ENCODE measurements at places on chromosomes 7 and 10.

DNA sequence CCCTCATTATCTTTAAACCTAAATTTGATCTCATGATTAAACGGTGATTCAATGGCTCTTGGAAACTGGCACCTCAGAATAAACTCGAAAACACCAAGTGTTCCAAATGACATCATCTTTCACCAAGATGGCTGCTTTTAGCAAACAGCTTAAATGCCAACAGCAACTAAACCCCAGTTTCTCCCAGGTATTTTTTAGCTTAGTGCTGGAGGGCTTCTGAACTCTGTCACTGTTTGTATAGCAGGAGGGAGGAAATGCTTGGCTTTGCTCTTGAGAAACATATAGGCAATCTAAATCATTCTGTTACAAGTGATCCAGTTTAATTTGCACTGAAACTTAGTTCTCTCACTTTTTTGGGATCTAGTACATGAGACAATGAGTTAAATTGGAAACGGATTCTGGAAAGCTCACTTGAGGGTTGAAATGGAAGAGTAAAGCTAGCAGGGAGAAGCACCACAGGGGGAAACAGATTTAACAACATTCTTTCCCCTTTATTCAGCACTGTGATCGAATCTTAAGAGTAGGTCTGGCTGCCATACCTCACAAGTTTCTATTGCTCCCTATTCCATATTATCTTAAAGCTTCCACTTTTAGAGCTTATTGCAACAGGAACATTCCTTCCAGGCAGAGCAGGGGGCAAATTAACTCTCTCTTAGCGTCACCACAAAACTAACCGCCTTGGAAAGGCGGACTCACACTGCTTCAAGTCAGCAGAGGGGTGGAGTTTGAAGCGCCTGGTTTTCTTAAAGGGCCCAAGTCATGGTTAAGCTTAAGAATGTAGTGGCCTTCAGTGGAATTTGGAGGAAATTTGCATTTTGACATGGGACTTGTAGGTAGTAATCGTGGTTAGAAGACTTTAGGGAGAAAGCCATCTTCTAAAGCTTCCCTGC, 1.8 kb upstream of the CCDC6 start:
- peak; percentile 53 for DNase-seq

- DNase-seq = no peak
Measured at GRCh38 chr10:77444041-77444440, 193.6 kb downstream of the KCNMA1 start.

- no peak for DNase-seq
Measured at GRCh38 chr7:131284702-131285419, 42.8 kb upstream of the MKLN1 start.

DNA sequence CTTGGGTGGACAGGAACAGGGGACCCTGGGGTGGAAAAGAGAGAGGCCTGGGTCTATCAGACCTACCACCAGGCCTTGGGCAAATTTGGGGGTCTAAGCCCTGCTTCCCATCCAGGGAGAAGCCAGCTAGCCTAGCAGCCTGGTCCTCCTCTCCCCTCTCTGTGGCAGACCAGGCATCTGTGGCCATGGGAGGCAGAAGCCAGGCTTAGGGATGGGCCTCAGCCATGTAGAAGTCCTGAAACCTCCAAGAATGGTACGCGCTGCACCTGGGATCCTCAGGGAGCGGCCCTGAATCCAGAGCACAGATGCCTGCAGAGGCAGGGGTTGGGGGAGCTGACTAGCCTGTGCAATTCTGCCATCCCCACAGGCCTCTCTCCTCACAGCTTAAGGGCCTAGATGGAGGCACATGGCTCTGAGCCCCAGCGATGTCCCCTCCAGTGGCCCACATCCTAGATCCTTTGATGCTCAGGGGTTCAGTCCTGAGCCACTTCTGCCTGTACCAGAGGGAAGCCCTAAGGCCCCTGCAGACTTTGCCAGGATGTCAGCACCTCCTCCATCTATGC, 21.2 kb downstream of the GRID1 start:
- DNase-seq = no peak

- DNase-seq = no peak
Measured at GRCh38 chr10:24414597-24414996, 205.7 kb downstream of the KIAA1217 start.

GRCh38 chr10:31994926-31995325, 61.3 kb downstream of the KIF5B start:
- DNase-seq = no peak

DNA sequence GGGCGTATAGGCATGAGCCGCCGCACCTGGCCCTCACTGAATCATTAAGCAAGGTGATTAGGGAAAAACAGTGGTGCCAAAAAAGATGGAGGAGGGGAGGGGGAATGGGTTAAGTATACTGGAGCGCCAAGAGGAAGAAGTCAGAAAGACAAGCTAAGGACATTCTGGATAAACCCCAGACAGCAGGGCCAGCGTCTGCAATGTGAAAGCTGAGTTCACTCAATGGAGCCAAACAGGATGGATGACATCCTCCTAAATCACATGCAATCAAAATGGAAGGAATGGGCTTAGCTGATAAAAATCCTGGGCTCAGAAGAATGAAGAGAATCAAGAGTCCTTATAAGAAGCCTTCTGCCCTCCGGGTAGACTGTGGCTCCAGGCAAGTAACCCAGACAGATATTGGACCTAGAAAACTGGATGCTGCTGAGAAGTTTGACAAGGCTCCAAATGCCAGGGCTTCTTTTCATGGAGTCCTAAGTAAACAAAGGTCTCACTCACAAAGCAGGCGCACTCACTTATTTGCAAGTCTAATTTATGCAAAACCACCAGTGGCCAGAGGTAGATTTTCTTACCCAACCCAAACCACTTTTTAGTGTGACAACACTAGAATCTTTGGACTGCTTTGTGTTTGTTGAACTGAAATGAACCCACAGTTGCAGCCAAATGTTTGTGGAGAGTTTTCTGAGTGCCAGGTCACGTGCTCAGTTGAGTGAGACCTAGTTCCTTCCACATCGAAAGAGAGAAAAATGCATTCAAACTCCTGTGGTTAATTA, 519.1 kb upstream of the AUTS2 start:
- no peak for DNase-seq

- no peak for DNase-seq
Measured at GRCh38 chr7:34825221-34825620, 167.2 kb downstream of the NPSR1 start.

GRCh38 chr10:62046522-62047227, 145.2 kb downstream of the ARID5B start:
- no peak for DNase-seq

DNA sequence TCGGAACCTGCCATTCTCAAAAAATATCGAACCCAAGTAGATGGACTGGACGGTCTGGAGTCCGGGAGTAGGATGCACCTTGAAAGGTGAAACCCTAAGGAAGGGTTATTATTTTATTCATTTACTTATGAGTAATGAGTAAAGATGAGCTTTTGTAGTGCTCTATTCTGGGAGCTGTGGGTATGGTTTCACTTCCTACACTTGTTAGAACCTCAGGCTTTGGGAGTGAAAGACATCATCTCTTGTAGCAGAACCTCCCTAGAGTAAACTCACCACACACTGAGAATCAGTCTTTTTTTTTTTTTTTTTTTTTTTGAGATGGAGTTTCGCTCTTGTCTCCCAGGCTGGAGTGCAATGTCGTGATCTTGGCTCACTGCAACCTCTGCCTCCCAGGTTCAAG, 389.4 kb upstream of the AUTS2 start:
- DNase-seq = no peak

GRCh38 chr10:61897671-61898434, 3.6 kb upstream of the ARID5B start:
- no peak for DNase-seq

GRCh38 chr10:61781969-61782403, 119.3 kb downstream of the CABCOCO1 start:
- DNase-seq = no peak

GRCh38 chr10:46289209-46289810, 2.5 kb downstream of the ANTXRL start:
- DNase-seq = no peak

DNA sequence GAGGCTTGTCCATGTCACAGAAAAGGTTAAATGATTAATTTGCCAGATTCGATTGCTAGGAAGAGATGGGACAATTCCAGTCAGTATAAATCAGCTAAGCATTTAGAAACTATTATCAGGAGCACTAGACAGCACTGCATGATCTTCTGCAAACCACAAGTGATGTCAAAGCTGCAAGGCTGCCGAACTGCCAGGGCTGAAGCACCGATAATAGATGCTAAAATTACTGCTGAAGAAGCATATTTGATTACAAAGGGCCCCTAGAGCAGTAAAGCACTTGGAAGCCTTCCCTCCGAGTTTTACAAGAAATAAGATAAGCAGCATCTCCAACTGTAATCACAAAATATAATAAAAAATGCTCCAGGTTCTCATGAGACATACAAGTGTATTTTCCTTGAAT, 40.6 kb downstream of the RNLS start:
- no peak for DNase-seq

GRCh38 chr10:103739039-103739764, 116.2 kb downstream of the SH3PXD2A start:
- DNase-seq = no peak

DNA sequence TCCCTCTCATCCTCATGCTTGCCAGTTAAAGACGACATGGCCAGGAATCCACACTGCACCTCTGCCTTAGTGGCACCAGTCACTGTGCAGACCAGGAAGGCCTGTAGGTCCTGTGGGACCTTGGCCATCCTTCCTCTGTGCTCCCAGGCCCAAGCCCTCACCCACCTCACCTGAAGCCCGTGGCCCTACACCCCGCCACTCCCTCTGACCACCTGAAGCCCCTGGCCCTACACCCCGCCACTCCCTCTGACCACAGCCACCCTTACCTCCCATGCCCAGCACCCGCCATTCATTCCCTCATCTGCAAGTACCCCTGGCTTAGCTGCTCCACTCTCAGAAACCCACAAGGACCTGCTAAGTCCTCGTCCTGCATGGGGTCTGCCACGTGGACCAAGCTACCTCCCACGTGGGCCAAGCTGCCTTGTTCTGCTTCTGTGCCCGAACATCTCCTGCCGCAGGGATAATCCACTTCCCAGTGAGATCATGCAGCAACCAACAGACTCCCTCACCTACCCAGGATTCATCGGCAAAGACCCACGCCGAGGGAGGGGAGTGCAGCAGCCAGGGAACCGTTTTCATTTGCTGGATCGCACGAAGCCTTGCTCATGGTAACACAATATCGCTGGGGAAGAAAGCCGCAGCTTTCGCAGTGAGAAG, 151.2 kb downstream of the TCERG1L start:
- DNase-seq = no peak

- no peak for DNase-seq
Measured at GRCh38 chr10:42969147-42969546, 107.7 kb upstream of the RET start.

GRCh38 chr7:111198255-111198654, 107.3 kb downstream of the LRRN3 start:
- DNase-seq = no peak

GRCh38 chr7:77284616-77285015, 85.0 kb upstream of the FGL2 start:
- no peak for DNase-seq

DNA sequence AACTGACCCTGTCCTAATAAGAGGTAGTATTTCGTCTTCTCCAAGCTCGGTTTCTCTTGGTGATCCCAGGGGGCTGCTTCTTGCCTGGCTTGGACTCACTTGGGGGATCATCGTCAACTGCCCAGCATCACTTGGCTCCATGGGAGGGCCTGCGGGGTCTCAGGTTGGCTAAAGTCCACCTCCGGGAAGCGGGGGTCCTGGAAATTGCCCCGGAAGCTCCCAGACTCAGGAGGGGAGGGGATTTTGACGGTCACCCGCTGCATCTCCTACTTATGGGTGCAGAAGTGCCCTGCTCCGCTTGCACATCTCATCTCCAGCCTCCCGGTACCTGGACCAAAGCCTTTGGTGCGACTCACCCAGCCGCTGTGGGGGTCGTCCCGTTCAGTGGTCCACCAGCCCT, 18.7 kb downstream of the KCNK18 start:
- DNase-seq = no peak

GRCh38 chr7:148791546-148791945, 92.5 kb downstream of the EZH2 start:
- no peak for DNase-seq

DNA sequence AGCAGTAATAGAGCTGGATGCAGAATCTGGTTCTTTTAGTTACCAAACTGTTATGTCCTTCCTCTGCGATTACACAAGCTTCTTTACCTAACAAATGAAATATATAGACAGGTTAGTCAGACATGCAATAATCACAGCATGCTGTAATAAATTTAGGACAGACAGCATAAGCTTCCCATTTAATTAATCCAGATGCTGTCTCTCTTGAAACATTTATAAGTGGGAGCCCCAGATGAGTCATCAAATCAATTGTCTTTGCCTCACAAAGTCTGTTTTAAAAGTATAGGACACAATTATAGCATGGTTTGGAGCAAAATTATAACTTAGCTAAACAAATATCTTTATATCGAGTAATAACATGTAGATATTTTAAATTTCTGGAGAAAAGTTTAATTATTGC, 1.6 kb downstream of the CDNF start:
- DNase-seq = no peak

DNA sequence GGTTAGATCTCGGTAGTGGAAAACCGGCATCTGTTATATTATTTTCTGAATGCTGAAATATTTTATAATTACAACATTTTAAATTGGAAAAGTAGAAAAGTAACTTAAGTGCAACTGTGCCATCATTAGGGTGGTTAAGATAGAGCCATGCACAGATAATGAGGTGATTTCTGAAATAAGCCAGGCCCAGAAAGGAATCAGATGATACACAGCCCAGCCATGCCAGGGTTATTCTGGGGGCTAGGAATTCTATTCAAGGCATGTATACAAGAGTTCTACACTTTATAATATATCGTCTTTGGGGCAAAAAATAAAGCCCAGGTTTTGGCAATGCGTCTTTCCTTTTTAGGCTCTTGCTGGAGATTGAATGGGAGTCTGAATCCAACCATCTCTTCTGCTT, 128.7 kb downstream of the ITGB8 start:
- no peak for DNase-seq

GRCh38 chr7:2213551-2214215, 19.1 kb downstream of the MAD1L1 start:
- no peak for DNase-seq

- no peak for DNase-seq
Measured at GRCh38 chr10:7274293-7274692, 136.5 kb downstream of the SFMBT2 start.

All from activated naive CD8-positive, alpha-beta T cell treated with anti-CD3 and anti-CD28 coated beads for 36 hours (primary cell).